ENCODE measurements at places on chromosomes 11 and 22. TPM values are rescaled to one million over a fixed set of nuclear protein-coding genes. Genes with fewer than 3 reads are reported as not detected.

DNA sequence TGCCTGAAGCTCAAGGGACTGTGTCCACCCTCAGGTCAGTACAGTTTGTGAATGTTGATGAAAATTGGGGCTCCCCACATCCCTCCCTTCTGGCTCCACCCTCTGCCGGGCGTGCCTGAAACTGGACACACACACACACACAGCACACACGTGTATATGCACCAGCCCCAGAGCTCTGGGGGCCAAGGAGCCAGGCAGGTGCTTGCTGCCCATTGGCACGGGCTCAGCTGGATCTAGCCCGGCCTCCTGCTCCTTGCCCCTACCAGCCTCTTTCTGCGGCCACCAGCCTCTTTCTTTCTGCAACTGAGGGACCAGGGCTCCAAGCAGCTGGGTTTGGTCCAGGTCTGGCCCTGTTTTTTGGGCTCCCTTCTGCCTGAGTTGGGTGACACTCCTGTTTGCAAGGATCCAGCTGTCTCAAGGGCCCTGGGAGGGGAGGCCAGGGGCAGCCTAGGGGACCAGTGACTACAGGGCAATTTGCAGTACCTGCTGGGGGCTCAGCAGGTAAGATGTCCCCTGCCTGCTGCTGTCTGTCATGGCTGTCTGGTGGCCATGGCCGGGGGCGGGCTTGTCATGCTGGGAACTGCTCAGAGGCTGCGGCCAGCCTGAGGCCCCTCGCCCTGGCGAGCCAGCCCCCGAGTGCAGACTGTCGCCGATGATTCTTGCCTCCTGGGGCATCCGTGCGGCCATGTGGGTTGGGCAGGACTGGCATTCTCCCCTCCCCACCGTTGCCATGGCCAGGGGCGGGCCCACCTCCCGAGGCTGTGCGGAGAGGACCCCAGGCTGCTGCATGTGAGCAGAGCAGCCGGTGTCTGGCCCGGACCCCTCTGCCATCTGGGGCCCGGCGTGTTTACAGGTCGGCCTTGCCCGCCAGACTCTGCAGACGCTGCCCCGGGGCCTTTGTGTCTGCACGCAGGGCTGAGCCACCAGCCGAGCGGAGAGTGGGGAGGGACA is 51.5 kb upstream of the PPARA start:
- DNase-seq = no peak

DNA sequence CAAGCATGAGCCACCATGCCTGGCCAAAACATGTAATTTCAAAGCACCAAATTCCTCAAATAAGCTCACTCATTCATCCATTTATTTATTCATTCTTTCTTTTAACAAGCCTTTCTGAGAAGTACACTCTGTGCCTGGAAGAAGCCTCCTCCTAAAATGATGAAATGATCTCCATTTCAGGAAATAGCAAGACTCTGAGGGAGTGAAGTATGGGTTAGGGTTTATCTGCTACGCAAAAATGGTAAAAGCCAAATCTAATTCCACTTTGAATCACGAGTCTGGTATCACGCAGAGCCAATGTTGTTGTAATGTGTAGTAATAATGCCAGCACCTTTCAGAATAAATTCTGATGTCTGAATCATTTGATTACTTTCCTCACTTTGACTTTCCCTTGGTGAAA is 1041.8 kb downstream of the LRRC4C start:
- DNase-seq = no peak

- DNase-seq = no peak
These were observed 8.2 kb upstream of the ENDOD1 start for GRCh38 chr11:95081412-95081811.

GRCh38 chr11:92841719-92842118 is 127.7 kb upstream of the MTNR1B start:
- no peak for DNase-seq

DNA sequence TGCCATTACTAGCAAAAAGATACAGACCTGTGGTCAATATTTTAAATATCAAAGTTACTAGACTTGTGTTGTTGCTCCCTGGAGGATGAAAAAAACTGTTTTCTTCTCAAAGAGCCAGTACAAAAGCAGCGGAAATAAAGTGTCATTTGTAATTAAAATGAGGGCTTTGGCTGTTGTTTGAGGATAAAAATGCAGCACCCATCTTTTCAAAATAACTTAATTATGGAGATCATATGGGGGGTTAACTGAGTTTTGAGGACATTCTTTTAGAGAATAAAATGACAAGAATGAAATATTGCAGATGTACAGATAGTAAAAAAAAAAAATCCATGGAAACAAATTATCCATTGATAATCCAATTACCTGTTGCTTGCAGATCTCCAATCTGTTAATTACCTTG is 1484.4 kb downstream of the LRRC4C start:
- DNase-seq = no peak

DNA sequence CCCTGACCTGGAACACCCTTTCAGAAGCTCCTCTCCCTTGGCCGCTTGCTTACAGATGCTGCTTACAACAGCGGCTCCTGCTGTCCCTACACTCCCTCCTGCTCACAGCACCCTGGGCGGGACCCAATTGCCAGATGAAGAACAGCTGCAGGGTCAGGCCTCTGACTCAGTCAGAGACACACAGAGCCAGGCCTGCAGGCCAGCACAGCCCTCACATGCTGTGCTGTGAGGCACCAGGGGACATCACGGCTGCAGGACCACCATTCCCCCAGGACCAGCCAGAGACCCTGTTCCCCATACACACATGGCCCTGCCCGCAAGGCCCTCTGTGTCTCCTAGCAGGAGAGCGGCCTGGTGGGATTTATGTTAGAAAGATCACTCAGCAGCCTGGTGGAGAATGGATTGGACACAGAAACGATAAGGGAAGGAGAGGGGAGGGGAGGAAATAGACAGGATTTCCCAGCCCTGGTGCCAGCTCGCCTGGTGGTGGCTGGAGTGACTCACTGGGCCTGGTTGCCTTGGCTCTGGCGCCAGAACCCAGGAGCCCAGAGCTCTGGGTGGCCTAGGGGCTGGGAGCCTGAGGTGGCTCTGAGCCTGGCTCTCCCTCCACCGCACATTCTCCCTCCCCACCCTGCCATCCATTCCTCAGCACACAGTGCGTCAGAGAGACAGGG is 6.7 kb downstream of the CAPN5 start:
- DNase-seq = no peak

- no peak for DNase-seq
These were observed 195.3 kb upstream of the MTMR2 start for GRCh38 chr11:96119211-96119610.

DNA sequence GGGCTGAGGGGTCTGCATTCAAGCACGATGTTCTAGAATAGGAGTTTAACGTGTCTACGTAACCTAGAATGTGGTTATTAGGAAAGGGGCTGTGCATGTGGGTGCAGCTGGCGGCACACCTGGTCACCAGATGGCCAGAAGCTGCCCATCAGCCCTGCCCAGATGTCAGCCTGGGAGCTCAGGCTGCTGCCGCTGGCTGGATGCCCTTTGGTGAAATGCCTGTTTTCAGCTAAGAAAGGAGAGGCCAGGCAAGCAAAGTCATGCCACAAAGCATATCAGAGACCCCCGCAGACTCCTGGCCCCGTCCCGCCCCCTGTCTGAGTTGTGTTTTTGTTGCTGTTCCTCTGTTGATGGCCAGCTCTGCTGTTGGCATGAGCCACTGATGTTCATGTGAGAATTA is 11.3 kb upstream of the ADORA2A start:
- DNase-seq = no peak

DNA sequence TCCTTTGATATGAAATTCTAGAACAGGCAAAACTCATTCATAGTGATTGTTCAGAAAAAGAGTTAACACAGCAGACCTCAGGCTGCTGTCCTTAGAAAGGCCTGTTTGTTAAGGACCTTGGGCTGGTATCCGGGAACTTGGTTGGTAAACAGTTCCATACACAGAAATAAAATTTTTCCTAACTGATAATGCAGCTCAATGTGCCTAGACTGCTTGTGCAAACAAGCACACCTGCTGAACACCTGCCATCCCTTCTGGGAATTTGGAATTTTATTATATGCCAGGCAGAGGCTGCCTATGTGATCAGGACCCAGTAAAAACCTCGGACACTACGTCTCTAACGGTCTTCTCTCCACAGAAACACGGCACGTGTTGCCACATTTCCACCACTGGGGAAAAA is 11.5 kb downstream of the THAP12 start:
- DNase-seq = no peak

DNA sequence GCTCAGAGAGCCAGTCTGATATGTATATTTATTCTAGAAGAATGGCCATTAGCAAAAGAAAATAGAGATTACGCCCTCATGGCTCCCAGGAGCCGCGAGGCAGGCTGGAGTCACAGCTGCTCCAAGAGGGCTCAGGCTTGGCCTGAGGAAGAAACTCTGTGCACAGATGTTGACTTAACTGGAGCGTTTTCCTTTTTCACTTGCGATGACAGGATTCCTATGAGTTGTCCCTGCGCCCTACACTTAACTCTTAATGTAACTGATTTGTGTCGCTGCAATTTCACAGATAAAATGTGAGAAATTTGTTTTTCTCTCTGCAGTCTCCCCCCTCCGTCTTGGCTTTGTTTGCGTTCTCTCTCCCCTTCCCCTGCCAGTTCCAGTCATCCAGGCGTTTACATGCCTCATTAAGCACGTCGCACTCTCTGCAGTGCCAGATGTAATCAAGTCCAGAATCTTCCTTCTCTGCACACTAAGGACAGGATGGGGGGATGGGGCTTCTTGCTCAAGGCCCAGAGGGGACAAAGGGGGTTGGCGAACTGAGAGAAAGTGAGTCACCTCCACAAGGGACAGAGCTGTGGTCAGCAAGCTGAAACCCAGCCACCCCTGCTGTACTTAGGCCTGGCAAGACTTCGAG is 1060.1 kb downstream of the NTM start:
- DNase-seq = no peak

GRCh38 chr11:100003985-100004384 is 683.1 kb upstream of the ARHGAP42 start:
- DNase-seq = no peak

DNA sequence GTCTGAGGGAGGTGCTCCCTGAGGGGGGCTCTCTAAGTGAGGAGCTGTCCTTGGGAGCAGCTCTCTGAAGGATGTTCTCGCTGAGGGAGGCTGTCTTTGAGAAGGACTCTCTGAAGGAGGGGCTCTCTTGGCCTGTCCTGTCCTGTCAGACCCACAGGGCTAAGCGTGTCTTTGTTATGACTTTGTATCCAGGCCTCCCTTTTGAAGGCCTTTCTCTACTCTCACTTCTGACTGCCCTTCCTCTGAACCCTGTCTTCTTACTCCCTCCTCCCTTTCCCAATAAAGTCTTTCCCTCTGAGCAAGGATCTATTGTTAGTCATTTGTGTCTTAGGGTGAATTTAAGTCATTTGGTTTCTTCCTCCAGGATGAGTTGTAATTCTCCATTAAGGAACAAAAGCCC is 330.1 kb upstream of the PLET1 start:
- no peak for DNase-seq

The INSC gene
- not detected for total RNA-seq

The KRTAP5-2 gene
- total RNA-seq = not detected

The C11orf91 gene
- total RNA-seq = not detected

The ACRV1 gene
- not detected for total RNA-seq

The POU2AF3 gene
- not detected for total RNA-seq

The CFAP300 gene
- total RNA-seq = not detected

The OR51S1 gene
- not detected for total RNA-seq

The CFAP68 gene
- total RNA-seq = 33.4 TPM

Measured in hematopoietic multipotent progenitor cell (in vitro differentiated cells).